ENCODE measurements at places on chromosomes 12 and 14.

- DNase-seq = no peak
These were observed 65.3 kb downstream of the CACNA1C start for GRCh38 chr12:2118061-2118460.

GRCh38 chr12:15650399-15651128, 138.6 kb downstream of the EPS8 start:
- no peak for DNase-seq

- DNase-seq = no peak
These were observed 66.5 kb downstream of the ANO6 start for GRCh38 chr12:45282411-45282810.

DNA sequence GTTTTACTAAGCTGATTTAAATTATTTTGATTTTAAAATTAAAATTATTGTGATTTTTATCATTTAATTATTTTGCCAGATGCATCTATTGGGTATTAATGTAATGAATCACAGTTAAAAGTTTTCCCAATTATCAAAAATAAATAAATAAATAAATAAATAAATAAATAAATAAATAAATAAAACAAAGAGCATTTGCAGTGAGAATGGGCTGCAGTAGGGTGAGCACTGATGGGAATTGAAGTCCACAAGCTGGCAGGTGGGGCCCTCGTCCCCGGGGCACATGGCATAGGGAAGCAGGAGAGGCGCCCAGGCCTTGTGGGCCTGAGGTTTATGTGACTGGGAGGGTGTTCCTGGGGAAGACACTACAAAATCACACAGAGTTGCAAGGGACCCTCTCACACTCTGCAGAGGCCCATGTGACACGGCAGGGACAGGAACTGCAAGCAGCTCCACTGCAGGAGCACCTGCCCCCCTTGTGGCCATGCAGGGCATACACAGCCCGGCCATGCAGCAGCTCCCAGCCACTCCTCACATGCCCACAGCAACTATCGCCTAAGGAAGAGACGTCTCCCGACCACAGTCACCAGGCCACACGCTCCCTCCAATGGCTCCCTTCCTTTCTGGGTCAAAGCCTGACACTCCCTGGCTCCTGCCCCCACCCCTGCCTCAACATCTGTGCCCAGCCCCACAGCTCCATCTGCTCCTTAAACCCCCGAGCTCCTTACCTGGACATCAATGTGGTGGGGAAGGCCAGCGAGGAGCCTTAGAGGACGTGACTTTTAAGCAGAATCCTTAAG, 256.3 kb upstream of the SFSWAP start:
- no peak for DNase-seq

- no peak for DNase-seq
These were observed 38.7 kb downstream of the TTC8 start for GRCh38 chr14:88863167-88863566.

DNA sequence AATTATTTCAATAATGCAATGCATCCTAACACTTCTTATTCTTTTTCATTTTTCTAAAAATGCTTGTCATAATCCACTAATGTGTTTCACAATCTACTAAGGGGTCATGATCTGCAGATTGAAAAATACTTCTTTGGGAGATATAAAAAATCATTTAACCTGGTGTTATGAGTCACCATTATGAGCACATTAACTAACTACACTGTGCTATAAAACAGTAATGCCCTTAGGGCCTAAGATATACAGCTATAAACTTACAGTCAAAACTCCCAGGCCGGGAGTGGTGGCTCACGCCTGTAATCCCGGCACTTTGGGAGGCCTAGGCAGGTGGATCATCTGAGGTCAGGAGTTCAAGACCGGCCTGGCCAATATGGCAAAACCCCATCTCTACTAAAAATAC, 14.2 kb downstream of the ATXN2 start:
- DNase-seq = no peak

GRCh38 chr12:100460702-100461101, 13.0 kb upstream of the NR1H4 start:
- DNase-seq = no peak

- no peak for DNase-seq
These were observed at the start of gene CCDC77 for GRCh38 chr12:401235-402028. Gene CCDC77, plus strand, starts transcription at chr12:401644. Its CDS starts 7,740 bp downstream, at chr12:409384.

- DNase-seq = peak; percentile 49
These were observed 171.0 kb upstream of the HIF1A start for GRCh38 chr14:61524211-61524806.

DNA sequence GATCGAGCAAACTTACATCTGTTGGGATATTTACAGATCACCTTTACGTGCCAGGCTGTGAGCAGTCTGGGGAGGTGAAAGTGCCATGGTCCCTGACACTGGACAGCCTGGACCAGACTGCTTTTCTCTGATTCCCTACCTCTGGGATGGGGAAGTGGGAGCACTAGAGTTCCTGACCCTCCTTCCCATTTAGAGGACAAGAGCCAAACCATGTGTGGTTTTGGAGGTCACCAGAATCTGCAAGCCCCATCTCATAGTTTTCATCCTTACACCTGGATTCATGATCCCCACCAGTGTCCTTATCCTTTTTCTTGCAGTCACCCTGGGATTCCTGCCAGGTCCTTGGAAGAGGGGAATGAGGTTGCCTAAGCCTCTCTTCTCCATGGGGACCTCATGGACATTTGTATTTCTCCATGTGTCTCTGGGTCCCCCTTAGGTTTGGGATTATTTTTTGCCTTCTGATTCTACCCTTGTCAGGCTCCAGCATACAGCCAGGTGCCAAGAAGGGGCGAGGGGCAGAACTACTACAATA, 1.5 kb upstream of the WNT10B start:
- no peak for DNase-seq

DNA sequence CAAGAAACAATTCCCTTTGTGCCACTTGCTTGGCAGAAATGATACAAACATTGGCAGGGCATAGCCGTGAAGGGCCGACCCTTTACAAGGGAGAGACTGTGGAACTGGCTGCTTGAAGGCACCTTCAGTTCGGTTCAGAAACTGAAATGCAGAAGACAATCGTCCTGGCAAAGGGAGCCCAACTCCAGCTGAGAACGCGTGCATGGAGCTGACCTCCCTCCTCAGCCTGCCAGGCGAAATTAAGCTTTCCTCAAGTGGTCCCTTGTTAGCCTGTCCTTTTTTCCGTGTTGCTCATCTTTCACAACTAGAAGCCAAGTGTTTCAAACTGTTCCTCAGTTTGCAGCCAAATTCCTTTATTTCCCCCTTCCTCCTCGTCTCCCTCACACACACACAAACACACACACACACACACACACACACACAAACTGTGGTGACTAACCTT, 8.1 kb downstream of the LGR5 start:
- DNase-seq = no peak

DNA sequence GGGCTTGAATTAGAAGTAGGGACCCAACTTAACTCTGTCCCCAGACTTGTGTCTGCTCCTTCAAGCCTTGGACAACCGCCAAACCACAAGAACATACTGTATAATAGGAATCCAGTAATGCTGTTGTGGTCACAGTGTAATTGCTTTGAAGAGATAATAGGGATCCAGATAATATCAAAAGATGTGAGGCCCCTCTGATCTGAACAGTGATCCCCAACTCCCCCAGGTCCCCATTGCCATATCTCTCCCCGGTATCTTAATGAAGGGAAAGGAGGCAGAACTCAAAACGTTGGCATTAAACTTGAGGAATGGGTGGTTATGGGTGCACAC, 8.5 kb upstream of the PLEKHH1 start:
- no peak for DNase-seq

GRCh38 chr12:21502164-21502496, 541 bp downstream of the GOLT1B start:
- DNase-seq = no peak

- no peak for DNase-seq
These were observed 52.7 kb downstream of the FBXO34 start for GRCh38 chr14:55323910-55324309.

DNA sequence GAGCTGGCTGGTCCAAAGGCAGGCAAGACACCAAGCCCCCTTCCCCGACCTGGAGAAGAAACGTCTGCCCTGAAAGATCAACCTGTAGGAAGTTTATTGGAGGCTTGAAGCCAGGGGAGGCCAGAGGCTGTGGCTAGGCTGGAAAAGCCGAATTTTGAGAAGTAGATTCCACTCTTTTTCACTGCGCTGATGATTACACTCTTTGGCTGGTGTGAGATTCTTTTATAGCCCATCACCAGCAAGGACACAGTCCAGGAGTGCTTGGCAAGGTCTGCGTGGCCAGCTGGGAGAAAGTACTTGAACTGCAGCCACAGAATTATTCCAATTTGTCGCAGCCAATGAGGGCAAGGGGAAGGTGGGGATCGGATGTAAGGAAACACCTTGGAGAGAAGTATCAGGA, 45.0 kb downstream of the SYNE3 start:
- DNase-seq = no peak

DNA sequence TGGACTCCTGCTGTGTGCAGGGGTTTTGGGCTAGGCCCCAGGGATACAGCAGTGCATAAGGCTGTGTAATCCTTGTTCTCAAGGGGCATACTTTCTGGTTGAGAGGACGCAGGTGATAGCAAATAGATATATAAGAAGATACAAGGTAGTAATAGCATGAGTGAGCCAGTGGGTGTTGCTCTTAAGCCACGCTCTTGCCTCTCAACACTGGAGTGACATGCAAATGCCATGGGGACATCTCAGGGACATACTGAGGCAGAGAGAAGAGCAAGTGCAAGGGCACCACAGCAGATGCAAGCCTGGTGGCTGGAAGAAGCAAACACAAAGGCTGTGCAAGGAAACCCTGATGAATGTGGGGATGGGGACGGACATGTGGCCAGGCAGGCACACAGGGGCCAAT, 223.3 kb downstream of the CHST11 start:
- DNase-seq = no peak

DNA sequence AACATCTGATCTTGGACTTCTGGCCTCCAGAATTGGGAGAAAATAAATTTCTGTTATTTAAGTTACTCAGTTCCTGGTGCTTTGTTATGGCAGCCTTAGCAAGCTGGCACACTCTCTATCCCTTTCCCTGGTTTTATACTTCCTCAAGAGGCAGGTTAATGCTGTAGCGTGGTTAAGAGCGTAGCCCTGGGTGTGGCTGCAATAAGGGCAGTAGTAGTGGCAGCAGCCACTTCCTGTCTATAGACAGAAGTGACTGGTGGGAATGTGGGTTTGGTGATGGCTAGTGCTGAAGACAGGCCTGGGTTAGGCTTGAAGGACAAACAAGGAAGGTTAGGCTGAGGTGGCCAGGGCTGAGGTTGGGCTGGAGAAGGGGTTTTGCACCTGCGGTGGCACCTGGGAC, 3.6 kb upstream of the LGALS3 start:
- DNase-seq = no peak

DNA sequence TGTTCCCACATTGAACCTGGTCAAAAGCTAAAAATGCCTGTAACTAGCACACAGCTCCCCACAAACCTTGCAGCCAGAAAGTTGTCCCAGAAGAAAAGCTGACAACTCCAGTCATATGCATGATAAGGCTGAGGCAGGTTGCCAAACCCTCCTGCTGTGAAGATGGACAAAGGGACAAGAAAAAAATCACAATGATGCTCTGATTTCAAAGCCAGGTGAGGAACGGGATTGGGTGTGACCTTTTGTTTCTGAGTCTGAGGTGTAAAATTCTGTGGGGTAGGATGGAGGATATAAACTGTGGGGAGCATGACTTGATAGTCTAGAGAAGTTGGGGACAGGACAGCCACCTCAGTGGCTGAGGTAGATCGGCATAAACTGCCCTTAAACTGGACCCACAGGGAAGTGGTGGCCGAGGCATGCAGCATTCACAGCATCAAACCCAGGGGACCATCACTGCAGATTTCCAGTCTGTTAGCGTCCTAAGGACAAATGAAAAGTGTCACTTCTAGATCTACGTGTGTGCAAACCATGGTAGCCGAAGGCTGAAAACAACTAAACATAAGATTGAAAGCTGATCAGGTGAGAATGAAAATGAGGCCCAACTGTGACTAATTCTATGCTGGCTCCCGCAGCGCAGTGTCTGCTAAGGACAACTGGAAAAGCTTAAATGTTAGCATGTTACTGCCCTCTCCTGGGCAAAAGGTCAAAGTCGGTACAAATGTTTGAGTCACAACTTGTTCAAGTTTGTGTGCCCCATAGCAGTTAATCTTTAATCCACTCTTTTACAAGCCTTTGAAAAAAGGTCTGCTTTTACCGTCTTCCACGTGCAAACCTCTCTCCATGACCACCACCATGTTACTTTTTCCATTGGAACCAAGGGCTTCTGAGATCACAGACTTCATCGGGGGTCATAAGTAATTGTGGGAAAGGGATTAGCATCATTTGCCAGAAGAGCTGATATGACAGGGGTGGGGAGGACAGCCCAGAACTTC, 39.8 kb downstream of the GRIN2B start:
- DNase-seq = no peak

- no peak for DNase-seq
These were observed 359.4 kb upstream of the SFSWAP start for GRCh38 chr12:131351319-131352028.

GRCh38 chr12:31317471-31318395, 8.2 kb downstream of the SINHCAF start:
- peak; percentile 39 for DNase-seq

GRCh38 chr12:113506867-113507266, 35.2 kb upstream of the LHX5 start:
- DNase-seq = peak; percentile 80

GRCh38 chr12:44709166-44709565, 166.9 kb downstream of the NELL2 start:
- DNase-seq = no peak

GRCh38 chr12:101459642-101460346, 15.3 kb upstream of the SPIC start:
- DNase-seq = peak; percentile 46

GRCh38 chr12:106081606-106082005, 57.1 kb downstream of the NUAK1 start:
- no peak for DNase-seq

DNA sequence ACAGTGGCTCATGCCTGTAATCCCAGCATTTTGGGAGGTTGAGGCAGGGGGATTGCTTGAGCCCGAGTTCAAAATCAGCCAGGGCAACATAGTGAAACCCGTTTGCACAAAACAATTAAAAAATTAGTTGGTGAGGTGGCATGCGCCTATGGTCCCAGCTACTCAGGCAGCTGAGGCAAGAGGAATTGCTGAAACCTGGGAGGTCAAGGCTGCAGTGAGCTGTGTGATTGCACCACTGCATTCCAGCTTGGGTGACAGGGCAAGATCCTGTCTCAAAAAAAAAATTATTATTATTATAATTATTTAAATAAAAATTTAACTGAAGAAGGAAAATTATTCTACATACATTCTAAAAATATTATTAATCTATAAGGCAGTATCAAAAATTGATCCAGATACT, 164.1 kb downstream of the ITPR2 start:
- DNase-seq = no peak

DNA sequence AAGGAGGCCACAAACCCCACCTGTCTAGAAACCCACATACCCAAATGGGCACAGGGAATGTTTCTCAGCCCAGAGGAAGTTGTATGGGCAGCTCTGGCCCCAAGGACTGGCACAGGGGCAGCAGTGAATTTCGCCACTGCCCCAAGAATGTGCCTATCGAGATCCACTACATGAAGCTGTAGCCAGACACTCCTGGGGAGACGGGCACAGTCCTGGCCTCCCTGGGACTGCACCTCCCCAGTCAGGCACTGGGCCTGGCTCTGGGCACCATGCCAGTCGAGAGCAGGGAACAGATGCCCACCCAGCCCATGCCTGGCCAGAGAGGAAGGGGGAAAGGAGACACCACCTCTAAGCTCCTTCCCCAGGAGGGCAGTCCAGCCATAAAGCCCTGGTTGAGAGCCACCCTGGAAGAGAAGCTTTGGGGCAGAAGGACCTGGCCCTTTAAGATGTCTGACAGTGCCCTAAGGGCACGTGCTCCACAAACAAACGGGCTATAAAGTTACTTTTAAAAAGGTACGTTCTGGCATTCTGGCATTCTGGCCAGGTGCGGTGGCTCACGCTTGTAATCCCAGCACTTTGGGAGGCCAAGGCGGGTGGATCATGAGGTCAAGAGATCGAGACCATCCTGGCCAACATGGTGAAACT, 8.4 kb downstream of the ADCY6 start:
- no peak for DNase-seq
